ENCODE measurements at places on chromosomes 1 and 21. TPM values are rescaled to one million over a fixed set of nuclear protein-coding genes. Genes with fewer than 3 reads are reported as not detected.

PGBD5 gene
- not detected for polyA plus RNA-seq

HSD3B1 gene
- polyA plus RNA-seq, result not detected

CD84 gene
- 3.0 TPM for polyA plus RNA-seq

CLDN17 gene
- polyA plus RNA-seq, result not detected

PLA2G2F gene
- not detected for polyA plus RNA-seq

CHI3L2 gene
- polyA plus RNA-seq, result 36.2 TPM

ALG14 gene
- 5.4 TPM for polyA plus RNA-seq

CYP4A22 gene
- polyA plus RNA-seq, result not detected

EDARADD gene
- 5.8 TPM for polyA plus RNA-seq

PTCH2 gene
- not detected for polyA plus RNA-seq

KLHDC8A gene
- polyA plus RNA-seq, result not detected

PYHIN1 gene
- polyA plus RNA-seq, result 150 TPM

ACOT11 gene
- polyA plus RNA-seq, result not detected

ENAH gene
- polyA plus RNA-seq, result 0.24 TPM

TNNI3K gene
- not detected for polyA plus RNA-seq

TRIM17 gene
- polyA plus RNA-seq, result 1.7 TPM

AGT gene
- polyA plus RNA-seq, result not detected

PADI1 gene
- not detected for polyA plus RNA-seq

ELF3 gene
- polyA plus RNA-seq, result not detected

GNAT2 gene
- polyA plus RNA-seq, result not detected

NBPF20 gene
- 0.22 TPM for polyA plus RNA-seq

GUCA2A gene
- not detected for polyA plus RNA-seq

C1orf210 gene
- not detected for polyA plus RNA-seq

CPTP gene
- polyA plus RNA-seq, result 9.2 TPM

LIPI gene
- not detected for polyA plus RNA-seq

NBPF3 gene
- polyA plus RNA-seq, result 7.0 TPM

IL20 gene
- polyA plus RNA-seq, result not detected

C1orf122 gene
- polyA plus RNA-seq, result 33.9 TPM

KCND3 gene
- 0.35 TPM for polyA plus RNA-seq

SIPA1L2 gene
- polyA plus RNA-seq, result not detected

PTPRC gene
- 1,490 TPM for polyA plus RNA-seq

ELAVL4 gene
- not detected for polyA plus RNA-seq

C1orf167 gene
- polyA plus RNA-seq, result not detected

PLA2G5 gene
- not detected for polyA plus RNA-seq

HSF2BP gene
- polyA plus RNA-seq, result 0.27 TPM

PRR9 gene
- not detected for polyA plus RNA-seq

SLC27A3 gene
- 54.3 TPM for polyA plus RNA-seq

TMEM81 gene
- polyA plus RNA-seq, result 0.24 TPM

USP25 gene
- 9.8 TPM for polyA plus RNA-seq

ERICH3 gene
- polyA plus RNA-seq, result 0.18 TPM

OLIG2 gene
- polyA plus RNA-seq, result not detected

OSBPL9 gene
- 38.5 TPM for polyA plus RNA-seq

SDF4 gene
- 194 TPM for polyA plus RNA-seq

SAMSN1 gene
- 19.6 TPM for polyA plus RNA-seq

CTSK gene
- 1.1 TPM for polyA plus RNA-seq

RBM11 gene
- 0.59 TPM for polyA plus RNA-seq

ENO1 gene
- polyA plus RNA-seq, result 955 TPM

REG4 gene
- polyA plus RNA-seq, result not detected

AVPR1B gene
- not detected for polyA plus RNA-seq

PDE4B gene
- 7.4 TPM for polyA plus RNA-seq

SPRR2B gene
- polyA plus RNA-seq, result not detected

GBP6 gene
- polyA plus RNA-seq, result 0.17 TPM

TFF1 gene
- polyA plus RNA-seq, result not detected

CHIA gene
- not detected for polyA plus RNA-seq

SLC16A1 gene
- 4.6 TPM for polyA plus RNA-seq

LRRC38 gene
- polyA plus RNA-seq, result not detected

S100A1 gene
- polyA plus RNA-seq, result not detected

All from immature natural killer cell (primary cell).